ENCODE measurements at places on chromosomes 6 and 20.

DNA sequence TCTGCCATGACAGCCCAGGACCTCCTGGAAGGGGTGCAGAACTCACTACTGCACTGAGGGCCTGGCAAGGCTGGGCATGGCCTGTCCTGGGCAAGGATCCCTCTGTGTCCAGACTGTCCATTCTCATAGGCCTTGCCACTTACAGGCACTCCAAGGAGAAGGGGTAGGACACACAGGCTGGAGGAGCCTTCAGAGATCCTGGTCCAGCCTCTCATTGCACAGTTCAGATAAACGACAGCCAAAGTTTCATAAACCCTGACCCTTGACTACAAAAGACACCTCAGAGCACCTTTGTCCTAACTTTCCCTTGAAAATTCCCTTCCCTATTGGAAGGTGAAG lies 19.6 kb downstream of the TGM3 start:
- DNase-seq = no peak

DNA sequence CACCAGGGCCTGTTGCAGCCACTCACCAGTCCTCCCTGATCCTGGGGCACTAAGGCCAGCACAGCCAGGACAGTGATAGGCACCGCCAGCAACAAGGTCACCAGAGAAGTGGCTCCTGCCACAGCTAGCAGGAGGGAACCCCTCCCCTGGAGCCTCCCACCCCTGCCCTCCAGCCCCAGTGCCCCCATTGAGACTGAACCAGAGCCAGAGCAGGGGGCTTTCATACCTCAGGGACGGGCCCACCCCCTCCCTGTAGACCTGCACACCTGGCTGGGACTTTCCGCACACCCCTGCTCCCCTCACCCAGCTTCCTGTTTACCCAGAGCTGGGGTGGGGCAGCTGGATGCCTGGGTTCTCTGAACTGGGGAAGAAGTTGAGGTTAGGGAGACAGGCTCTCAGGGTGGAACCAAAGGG lies at the start of gene LTB:
LTB (minus strand) TSS at position 195 of the 414 bp plus-strand sequence; CDS start at position 188, 7 bp downstream.
- peak; percentile 59 for DNase-seq

- no peak for DNase-seq
Measured at GRCh38 chr6:6834356-6835222, 246.1 kb downstream of the LY86 start.

DNA sequence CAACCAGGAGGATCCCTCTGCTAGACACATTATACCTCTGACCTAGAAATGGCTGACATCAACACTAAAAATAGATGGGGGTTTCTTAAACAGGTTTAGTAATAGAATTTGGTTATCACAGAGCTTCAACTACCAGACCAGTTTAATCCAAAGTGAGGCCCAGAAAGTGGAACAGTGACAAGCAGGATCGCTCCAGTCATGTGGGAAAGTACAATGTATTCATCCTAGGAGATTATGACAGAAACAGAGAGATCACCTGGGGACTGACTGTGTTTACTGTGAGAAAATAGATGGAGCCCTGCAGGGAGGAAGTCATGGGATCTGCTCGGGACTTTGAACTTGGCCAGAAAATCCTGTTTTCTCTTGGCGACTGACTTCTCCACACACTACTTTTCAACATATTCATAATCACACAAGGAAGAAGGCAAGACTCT lies 238.7 kb upstream of the SOX4 start:
- DNase-seq = no peak

GRCh38 chr6:7402716-7403115 lies 13.1 kb downstream of the RIOK1 start:
- no peak for DNase-seq

DNA sequence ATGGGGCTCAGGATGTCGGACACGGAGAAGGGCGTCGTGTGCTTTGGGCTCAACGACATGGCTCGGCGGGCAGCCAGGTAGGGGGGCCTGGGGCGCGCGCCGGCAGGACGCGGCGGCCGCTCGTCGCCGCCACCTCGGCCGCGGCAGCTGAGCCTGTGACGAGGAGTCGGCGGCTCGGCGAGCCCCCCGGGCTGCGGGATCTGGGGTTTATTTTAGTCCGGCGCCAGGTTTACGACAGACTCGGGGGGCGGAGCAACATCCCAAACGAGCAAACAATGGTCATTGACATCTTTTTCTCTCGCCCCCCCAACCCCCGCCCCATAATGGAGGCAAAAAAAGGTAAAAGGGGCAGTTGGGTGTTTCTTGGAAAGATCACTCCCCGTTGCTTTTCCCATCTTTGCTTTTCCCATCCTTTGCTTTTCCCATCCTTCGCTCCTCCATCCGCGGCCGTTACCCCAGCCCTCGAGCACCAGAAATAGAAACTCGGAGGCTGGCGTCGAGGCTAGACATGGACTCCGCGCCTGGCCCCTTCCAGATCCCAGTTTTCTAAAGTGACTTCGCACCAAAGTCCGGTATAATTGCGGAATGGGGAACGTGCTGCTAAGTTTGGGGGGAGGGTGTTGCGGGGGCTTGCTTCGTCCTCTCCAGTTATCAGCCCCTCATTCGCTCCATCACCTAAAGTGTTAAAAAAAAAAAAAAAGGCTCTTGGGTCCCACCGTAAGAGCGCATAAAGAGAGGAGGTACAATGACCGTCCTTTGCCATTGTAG lies at the start of gene NKX2-4:
NKX2-4 (minus strand) TSS at position 186 of the 768 bp plus-strand sequence; CDS start at position 59, 127 bp downstream.
- no peak for DNase-seq

- no peak for DNase-seq
Measured at GRCh38 chr20:34815636-34816035, 9.8 kb downstream of the NCOA6 start.

GRCh38 chr6:7151381-7151780 lies 43.6 kb downstream of the RREB1 start:
- no peak for DNase-seq

GRCh38 chr6:166078294-166078693 lies 89.4 kb downstream of the TBXT start:
- DNase-seq = no peak

- DNase-seq = no peak
Measured at GRCh38 chr6:75766387-75766786, 17.3 kb downstream of the MYO6 start.

GRCh38 chr20:32607727-32608663 lies 22.9 kb upstream of the NOL4L start:
- DNase-seq = no peak

- no peak for DNase-seq
Measured at GRCh38 chr6:157808405-157808950, 14.6 kb upstream of the SNX9 start.

DNA sequence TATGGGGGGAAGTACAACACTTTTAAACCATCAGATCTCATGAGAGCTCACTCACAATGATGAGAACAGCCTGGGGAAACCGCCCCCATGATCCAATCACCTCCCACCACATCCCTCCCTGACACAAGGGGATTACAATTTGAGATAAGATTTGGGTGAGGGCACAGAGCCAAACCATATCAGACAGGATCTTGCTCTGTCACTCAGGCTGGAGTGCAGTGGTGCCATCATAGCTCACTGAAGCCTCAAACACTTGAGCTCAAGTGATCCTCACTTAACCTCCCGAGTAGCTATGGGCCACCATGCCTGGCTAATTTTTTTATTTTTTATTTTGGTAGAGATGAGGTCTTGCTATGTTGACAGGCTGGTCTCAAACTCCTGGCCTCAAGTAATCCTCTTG lies 5.1 kb upstream of the IYD start:
- no peak for DNase-seq

DNA sequence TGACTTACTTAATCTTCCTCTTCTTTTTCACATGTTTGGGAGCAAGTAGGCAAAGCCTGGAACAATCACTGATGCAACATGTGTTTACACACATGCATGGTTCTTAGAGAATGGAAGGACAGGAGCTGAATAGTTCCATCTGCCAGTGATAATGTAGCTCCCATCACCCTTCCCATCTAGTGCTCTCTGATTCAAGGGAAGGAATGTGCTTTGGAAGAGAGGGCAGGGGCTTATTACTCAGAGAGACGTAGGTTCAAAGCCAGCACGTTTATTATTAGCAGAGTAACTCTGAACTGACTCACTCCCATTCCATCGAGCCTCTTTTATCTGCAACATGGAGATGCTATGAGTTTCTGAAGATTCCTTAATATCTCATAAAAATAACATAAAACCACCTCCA lies 211.9 kb downstream of the GMPR start:
- no peak for DNase-seq

- no peak for DNase-seq
Measured at GRCh38 chr6:89242574-89243330, 25.6 kb upstream of the GABRR1 start.

DNA sequence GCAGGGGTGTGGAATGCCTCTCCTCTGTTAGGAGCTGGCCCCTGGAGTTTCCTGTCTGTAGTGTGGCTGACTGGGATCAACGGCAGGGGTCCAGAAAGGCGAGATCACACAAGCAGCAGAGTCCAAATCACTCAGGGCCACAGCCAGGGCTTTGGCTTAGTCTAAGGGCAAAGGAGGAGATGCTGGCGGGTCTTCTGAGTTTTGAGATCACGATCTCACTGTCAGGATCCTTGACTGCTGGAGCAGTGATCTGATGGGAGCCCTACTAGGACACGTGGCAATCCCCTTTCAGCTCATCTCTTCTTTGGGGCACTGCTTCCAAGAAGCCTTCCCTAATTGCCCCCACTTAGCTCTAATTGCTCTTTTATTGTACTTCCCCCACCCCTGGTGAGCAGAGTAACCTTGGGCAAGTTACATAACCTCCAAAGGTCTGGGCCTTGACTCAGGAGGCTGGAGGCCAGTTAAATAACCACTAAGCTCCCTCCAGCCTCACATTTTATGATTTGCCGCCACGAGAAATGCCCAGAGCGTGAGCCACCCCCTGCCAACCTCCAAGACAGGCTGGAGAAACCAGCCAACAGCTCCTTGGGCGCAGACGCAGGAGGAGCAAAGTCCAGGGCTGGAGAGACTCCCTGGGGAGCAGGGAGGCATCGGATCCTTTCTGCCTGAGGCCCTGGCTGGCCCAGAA lies 12.0 kb downstream of the KCNK5 start:
- DNase-seq = no peak

DNA sequence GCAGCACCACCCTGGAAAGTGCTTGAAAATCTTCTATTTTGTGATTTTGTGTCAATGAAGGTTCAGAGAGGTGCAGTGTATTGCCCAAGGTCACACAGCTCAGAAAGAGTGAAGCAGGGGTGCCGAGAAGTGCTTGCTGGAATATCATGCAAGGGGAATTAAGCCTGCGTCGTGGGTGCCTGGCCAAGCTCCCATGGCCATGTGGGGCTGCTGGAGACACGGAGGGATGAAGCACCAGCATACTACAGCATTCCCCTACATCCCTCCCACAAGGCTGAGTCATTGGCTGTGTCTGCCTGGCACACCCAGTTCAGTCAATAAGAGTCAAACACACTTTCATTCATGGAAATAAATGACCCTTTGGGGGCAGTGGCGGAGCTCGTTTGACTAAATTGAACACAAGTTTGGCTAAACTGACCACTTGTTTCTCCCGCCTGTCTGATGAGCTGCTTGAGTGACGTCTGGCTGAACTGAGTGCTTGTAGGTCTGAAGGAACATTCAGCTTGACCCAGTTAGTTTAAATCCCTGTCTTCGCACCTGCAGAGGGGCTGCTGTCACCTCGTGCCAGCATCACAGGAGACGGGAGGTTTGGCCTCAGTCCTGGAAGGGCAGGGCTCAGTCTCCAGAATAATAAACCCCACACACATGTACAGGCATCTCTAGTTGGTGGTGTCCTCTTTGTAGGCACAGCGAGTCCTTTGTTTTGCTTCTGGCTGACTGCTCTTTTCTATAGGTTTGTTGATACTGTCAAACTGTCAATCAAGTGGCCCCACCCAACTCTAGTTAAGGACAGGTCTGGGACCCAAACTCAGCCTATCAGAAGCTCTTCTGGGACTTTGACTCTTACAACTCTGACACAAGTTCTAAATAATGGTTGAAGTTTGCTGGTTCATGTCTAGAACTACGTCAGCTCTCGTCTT lies 8.4 kb upstream of the TGM2 start:
- DNase-seq = no peak

DNA sequence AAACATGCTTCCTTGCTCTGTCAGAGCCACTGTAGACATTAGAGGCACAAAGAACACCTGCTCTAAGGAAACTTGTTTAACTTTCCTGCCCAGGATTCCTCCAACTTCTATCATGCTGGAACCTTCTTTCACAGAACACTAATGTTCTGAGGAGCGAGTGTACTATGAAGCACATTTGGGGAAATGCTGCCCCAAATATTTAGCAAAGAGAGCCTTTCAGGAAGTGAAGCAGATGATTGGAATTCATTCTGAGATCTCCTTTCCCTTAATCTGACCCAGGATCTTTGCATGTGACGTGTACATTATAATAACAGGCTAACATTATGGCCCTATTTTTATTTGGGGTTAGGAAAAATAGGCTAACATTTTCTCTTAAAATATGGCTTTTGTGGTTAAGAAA lies 21.0 kb upstream of the FYN start:
- no peak for DNase-seq

- DNase-seq = peak; percentile 80
Measured at GRCh38 chr6:16332175-16332542, 93.8 kb downstream of the GMPR start.

DNA sequence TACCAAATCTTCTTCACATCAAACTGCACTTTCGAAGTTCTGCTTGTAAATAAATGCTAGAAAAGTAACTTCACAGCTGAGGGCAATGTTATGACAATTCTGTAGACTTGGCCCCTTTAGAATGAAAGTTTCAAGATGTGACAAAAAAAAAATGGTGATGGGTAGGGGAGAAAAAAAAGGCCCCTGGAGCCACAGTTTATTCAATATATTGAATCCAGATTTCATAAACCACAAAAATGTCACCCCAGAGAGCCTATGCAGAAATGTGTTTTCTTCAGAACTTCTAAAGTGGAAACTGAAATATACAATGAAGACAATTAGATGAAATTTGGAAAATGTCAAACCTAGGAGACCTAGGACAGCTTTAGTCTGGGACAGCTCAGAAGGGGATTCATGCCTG lies 143.1 kb downstream of the EDN3 start:
- no peak for DNase-seq

DNA sequence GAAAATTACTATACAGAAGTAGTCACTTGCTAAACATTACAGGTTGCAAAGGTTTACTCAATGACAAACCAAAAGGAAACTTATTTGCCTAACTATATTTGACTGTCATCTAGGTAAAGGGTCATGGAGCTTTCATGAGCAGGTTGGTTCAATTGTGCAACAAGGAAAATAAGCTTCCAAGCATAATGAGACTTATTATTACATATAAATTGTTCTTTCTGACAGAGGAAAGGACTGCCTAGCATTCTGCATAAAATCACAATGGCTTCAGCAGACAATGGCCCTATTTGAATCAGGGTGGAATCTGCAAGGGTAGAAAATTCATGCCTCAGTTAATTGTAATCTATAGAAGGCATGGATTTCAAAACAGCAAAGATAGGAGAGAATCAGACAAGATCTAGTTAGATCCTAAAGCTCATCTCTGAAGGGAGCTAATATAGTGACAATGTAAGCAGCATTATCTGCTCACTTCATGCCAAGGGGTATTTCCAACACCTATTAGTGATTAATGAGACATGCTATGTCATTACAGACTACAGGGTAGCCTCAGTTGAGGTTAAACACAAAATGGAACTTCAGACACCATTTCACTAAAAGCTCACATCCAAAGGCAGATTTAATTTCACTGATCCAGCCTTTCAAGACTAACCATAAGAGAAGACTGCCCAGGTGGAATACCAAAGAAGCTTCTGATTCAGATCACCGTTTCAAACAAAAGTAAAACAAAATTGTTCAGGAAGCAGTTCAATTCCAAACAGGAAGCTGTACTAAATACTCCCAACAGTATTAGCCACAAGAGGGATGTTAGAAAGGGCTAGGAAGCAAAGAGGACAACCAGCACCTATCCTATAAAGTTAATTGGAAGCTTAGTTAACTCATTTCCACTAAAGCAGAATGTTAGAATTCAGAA lies 8.5 kb downstream of the STAU1 start:
- DNase-seq = no peak

- no peak for DNase-seq
Measured at GRCh38 chr20:37219751-37220668, 40.7 kb upstream of the MROH8 start.

- DNase-seq = no peak
Measured at GRCh38 chr20:12936524-12936923, 72.2 kb upstream of the SPTLC3 start.
